ENCODE measurements at places on chromosomes 6 and 20.

GRCh38 chr20:63587256-63587655 lies 13.2 kb upstream of the HELZ2 start:
- no peak for DNase-seq

GRCh38 chr6:12196326-12196936 lies 93.7 kb upstream of the EDN1 start:
- DNase-seq = no peak

DNA sequence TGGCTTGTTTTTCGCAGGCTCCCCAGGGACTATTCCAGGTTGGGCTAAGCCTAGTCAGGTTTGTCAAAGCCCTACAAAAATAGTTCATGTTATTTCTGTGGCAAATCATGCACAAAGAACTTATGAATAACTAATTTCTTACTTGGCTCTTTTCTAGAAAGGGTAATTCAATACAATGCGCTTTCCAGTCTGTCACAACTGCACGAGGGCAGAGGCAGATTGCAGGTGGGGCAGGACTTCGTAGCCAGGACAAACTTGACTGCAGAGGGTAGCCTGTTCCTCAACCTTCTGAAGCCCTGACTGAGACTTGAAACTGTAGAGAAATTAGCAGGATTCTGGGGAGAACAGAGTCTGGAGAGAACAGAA lies 253.5 kb downstream of the QKI start:
- peak; percentile 41 for DNase-seq

DNA sequence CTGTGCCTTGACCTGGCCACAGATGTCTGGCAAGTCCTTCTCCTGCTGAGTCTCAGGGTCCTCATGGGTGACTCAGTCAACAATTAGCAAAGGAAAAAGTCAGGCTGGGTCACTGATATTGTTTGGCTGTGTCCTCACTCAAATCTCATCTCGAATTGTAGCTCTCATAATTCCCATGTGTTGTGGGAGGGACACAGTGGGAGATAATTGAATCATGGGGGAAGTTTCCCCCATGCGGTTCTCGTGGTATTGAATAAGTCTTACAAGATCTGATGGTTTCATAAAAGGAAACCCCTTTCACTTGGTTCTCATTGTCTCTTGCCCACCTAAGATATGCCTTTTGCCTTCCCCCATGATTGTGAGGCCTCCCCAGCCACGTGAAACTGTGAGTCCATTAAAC lies 45.7 kb downstream of the PREX1 start:
- no peak for DNase-seq

- no peak for DNase-seq
These were observed 7.2 kb upstream of the MDGA1 start for GRCh38 chr6:37704923-37705238.

GRCh38 chr20:63363013-63363957 lies 2.1 kb upstream of the CHRNA4 start:
- DNase-seq = no peak

GRCh38 chr6:5121479-5121878 lies 36.3 kb downstream of the PPP1R3G start:
- DNase-seq = no peak

Data from GM19239 (cell line).